ENCODE measurements at places on chromosomes 5 and 9. TPM values are rescaled to one million over a fixed set of nuclear protein-coding genes. Genes with fewer than 3 reads are reported as not detected.

GRCh38 chr9:6184749-6185645, 30.6 kb upstream of the IL33 start:
- H3K4me3 ChIP-seq: no peak overlapping the region
- no peak for DNase-seq
- H3K27me3 ChIP-seq: no peaks in the 10 kb centered on the region
- H3K4me1 ChIP-seq: no peaks in the 10 kb centered on the region

GRCh38 chr5:157842185-157842584, 16.8 kb downstream of the CLINT1 start:
- H3K4me3 ChIP-seq: no peak overlapping the region
- H3K27me3 ChIP-seq: no peaks in the 10 kb centered on the region
- no peaks in the 10 kb centered on the region for H3K36me3 ChIP-seq
- peak overlapping the region; percentile 47 for H3K27ac ChIP-seq

DNA sequence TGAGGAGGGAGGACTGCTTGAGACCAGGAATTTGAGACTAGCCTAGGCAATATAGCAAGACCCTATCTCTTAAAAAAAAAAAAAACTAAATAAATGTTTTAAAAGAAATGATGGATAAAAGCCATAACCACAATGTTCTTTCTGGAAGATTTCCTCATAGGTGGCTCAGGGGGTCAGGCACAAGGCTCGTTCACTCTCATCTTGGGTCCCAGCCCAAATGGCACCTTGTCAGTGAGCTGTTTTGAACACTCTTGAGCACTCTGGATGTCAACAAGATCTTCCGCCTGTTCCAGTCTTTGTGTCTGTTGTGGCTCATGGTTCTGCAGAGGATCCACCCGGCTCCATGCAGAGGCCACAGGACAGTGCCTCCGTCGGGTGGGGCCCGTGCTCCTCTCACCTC, 35.7 kb upstream of the LMX1B start:
- no peaks in the 10 kb centered on the region for H3K36me3 ChIP-seq
- no peaks in the 10 kb centered on the region for H3K27me3 ChIP-seq
- no peak for DNase-seq
- no peak overlapping the region for H3K27ac ChIP-seq

Gene CDHR2
- 1.1 TPM for total RNA-seq

Gene NR4A3
- 6.1 TPM for total RNA-seq

Gene PDE6A
- total RNA-seq: not detected

Gene FBXL7
- 18.2 TPM for total RNA-seq
